ENCODE measurements at places on chromosomes 2 and 18.

DNA sequence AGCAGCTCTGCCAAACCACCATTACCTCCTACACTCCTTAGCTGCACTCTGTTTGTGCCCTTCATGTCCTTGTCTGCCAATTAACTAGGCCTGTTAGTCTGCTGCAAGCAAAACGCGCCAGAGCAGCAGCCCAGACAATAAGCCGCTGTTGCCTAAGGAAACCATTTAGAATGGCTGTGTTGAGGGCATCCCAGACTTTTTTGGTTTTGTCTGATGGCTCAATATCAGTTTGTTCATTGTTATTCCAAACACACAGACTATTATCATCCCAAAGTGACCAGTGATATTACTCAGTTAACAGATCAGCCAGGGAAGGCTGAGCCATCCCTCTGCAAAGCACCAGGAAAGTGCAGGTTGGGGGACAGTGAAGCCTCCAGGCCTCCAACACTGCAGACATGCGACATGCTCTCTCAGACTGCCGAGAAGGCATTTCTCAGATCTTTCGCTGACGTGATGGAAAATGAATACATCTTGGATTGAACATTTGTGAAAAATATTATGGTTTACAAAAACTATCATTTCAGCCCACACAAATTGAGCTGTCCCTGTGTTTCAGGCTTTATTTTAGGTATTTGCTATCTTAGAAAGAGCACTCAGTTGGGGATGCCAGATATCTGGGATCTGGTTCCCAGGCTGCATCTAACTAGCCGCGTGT, 182.0 kb upstream of the HNRNPA3 start:
- DNase-seq, result no peak

- no peak for DNase-seq
Observed at GRCh38 chr18:62763101-62763521, 47.8 kb downstream of the PHLPP1 start.

DNA sequence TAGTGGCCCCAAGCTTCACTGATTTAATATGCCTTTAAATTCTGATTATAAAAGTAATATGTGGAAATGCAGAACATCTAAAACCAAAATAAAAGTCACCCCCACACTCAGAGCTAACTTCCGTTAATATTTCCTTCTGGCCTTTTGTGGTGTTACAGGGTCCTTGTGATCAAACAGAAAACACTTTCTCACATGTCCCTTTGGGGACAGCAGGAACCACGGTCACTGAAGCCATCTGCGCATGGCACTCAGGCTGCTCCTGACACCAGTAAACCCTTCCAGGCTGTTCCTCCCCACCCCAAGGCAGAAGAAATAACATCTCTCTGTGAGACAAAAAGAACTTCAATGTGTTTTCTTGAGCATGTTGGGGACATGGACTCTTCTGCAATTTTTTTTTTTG, 25.1 kb upstream of the GPR17 start:
- DNase-seq, result no peak

- no peak for DNase-seq
Observed at GRCh38 chr2:228738671-228739380, 532.3 kb downstream of the PID1 start.

DNA sequence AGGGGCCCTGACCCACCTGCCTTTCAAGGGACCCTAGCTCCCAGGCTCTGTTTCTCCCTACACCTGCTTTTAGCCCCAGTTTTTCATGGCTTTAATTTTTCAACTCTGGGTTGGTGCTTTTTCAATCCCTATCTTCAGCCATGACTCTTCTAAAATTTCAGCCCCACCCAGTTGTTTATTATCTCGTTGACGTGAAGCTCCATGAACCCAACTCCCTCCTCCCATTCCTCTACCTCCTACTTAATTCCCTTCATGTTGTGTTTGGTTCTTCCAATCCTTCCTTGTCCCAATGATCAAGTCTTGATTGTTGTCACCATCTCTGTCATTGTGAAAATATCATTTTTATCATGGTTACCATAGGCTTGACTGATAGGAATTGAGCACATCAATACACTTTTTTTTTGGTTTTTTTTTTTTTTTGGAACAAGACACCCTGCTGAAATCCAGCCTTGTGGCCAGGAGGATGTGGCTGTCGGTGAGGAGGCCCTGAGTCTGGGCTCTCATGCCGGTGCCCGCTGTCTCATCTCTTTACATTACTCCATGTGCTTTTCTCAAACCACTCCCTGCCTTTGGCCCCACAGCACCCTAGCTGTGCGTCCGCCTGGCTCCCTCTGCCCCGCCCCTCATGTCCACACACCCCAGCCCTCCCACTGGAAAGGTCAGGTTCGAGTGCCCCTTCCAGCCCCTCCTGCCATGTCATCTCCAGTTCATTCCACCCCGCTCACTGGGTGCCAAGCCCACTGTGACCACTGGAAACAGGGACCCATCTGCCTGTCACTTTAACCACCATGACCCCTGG, 39.3 kb downstream of the NAPG start:
- DNase-seq, result no peak

GRCh38 chr18:13537022-13537780, 189.2 kb downstream of the FAM210A start:
- DNase-seq, result no peak

GRCh38 chr2:150860301-150860700, 372.8 kb upstream of the RND3 start:
- no peak for DNase-seq

GRCh38 chr2:54624591-54625071, 98.8 kb upstream of the EML6 start:
- no peak for DNase-seq

DNA sequence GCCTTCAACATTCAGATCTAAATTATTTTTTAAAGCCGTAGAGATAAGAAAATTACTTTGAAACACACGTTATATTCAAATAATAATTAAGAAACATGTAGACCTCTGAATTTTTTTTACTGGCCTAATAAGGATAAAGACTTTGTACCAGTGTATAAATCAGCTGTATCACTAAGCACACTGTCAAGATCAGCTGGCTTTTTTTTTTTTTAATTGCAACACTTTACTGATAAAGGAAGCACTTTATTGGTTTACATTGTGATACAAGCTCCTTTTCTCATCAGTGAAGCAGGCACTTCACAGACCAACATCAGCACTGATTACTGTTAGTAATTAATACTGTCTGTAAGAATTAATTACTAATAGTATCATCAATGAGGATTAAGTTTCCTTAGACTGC, 88.5 kb downstream of the RBBP8 start:
- no peak for DNase-seq

- no peak for DNase-seq
Observed at GRCh38 chr2:238973038-238973739, 125.3 kb downstream of the TWIST2 start.

GRCh38 chr2:127656569-127657231, 10.7 kb downstream of the GPR17 start:
- no peak for DNase-seq

- DNase-seq, result no peak
Observed at GRCh38 chr2:106197878-106198277, 3.8 kb upstream of the UXS1 start.

- DNase-seq, result no peak
Observed at GRCh38 chr2:209113026-209113425, 310.8 kb upstream of the MAP2 start.

GRCh38 chr18:62054929-62055498, 131.8 kb downstream of the PIGN start:
- no peak for DNase-seq

DNA sequence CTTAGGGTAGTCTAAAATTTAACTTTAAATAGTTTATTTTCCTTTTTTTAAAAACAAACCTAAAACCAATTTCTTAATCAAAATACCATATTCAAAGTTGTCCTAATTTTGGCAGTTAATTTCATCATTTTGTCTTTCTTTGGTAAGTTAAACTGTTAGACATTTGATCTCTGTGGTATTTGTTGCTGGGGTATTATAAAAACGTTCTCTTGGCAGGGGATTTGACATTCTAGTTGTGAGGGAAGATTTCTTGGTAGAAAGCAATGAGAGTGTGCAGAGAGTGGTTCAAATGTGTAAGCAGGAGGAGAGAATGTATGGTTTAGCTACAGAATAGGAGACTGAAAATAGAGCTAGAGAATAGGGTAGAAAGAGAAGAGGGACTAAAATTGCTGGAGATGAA, 14.6 kb downstream of the GULP1 start:
- no peak for DNase-seq

DNA sequence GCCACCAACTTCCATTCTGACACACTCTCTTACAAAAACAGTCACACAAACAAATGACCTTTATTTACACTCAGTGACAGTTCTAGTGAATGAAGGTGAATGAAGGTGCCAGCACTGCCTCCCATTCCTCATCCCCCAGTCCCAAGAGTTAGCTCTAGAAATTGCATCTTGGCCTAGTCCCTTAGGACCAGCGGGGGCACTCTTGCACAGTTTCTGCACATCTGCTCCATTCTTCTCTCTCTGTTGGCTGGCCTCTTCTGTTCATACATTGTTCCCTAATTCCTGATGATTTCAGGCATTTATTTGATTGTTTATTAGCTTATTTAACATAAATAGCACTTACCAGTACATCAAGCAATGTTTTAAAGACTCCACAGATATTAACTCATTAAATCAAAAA, 30.9 kb downstream of the GAREM1 start:
- DNase-seq, result no peak

DNA sequence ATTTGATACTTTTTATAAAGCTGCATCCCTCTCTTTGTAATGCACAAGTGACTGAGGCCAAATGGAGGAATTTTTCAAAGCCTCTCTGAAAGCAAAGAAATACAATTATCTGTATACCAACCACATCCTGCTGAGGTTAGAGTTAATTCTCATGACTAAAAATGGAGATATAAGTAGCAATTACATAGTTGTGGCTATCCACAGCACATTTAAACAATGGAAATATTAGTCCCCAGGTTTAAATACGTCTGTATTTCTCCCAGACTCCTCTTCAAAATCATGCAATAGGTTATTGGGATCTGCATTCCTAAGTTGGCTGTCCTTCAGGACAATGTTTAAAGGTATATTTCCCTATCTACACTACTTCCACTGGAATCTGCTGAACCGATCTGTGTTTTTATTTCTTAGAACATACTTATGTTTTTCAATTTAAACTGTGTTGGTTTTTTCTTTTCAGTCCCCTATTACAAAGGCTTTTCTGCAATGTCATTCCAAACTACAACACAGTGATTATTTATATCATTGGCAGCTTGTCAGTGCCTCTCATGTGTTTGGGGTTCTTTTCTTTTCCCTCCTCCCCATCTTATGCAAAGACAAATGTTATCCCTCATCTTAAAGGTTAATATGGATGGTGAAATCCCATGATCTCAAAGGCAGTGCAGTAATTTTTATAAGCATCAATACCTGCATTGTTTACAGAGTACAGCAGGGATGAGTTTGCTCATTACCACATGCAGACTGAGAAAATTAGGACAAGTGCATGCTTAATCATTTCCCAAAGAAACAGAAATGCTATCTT, 134.8 kb upstream of the FSHR start:
- DNase-seq, result no peak

DNA sequence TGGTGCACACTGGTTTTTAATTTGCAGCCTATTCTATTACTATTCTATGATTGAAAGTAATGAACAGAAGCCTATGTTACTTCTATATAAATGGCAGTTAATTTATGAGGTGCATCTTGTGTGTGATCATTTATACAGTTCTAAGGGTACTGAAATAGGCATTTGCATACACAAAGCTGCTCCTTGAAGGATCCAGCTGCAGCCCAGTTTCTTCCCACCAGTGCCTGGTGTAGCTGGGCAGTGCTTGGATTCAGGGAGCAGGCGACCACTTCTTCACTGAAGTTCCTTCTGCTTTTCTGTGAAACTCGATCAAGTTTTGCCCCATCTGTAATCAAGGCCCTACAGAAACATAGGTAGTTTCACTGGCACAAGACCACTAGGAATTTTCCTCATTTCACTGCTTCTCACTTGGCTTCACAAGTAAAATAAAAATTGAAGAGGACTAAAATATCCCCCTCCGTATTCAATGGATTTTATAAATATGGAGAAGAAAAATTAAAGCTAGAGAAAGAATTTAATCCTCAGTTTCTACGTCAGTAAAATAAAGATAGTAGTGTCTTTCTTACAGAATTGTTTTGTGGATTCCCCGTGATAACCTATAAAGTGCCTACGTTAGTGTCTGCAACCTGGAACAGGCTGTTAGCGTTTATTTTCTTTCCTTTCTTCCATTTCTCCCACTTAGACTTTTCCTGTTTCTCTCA, 1.7 kb upstream of the LPIN2 start:
- no peak for DNase-seq

DNA sequence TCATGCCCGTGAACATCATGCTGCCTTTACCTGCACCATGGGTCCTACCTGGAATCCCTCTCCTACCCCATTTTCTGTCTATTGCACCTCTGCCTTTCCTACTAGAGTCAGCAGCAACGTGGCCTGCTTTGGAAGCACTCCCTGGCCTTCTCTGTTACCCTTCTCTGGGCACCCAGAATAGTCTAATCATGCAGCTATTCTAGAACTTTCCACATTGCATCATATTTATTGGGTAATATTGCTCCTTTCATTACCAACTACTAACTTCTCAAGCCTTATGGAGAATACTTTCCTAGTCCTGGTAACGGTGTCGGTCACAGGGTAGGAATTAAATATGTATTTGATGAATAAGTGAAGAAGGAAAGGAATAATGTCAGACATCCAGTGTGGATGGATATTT, 33.3 kb upstream of the CREG2 start:
- no peak for DNase-seq

- no peak for DNase-seq
Observed at GRCh38 chr2:128753321-128753720, 434.7 kb upstream of the HS6ST1 start.

DNA sequence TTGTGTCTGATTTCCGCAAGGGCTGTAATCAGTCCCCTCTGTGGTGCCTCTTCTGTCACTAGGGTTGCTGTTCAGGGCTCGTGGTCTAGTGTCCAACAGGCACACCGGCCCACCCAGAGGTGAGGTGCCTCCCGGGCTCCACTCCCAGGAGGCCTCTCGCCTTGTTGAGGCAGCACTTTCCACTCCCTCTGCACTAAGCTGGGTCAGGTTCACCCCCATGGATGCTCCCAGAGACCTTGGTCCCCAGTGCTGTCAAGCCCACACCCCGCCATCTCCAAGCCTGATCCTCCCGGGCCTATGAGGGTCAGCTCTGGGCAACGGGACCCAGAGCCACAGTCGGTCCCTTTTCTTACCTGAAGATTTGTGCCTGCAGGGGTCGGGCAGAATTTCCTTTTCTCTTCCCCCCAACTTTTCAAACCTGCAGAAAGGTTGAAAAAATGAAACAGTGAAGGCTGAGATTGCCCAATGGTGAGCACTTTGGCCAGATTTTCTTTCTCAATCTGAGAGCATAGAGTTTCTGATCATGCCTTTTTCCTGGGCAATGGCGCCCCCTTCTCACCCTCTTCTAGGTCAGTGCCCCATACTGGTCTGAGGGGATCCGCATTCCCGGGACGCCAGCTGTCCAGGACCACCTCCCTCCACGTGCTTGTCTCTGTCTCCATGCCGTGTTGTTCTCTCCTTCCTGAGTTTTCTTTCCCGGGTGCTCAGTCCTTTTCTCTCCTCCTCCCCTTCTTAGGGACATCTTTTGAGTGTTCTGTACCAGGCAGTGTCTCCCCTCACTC, 148.0 kb downstream of the ASB1 start:
- no peak for DNase-seq

- no peak for DNase-seq
Observed at GRCh38 chr2:67888351-67889005, 174.3 kb downstream of the C1D start.
